Hematopoietic multipotent progenitor cell treated with erythropoietin and hydrocortisone succinate and interleukin-3 and kit ligand, for 8 days (in vitro differentiated cells): ENCODE measurements at places on chromosomes 7 and 10.

GRCh38 chr10:106830006-106830405, 334.5 kb downstream of the SORCS1 start:
- no peak for DNase-seq

DNA sequence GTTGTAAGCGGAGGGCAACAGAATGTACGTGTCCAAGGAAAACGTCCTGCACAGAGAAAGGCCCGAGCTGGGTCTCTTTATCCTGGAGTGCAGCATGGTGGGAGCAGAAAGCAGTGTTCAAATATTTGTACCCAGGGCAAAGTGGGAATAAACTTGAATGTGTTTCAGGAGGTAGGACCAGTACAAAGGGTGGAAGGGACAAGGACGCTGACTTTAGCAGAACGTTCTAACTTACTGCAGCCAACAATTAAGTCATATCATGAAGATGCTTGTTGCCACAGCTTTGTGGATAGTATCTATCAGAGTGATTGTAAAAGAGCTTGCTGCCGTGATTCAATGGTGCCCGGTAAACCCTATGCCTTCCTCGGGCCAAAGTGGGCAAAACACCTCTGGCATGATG, 30.5 kb upstream of the ZC3HAV1L start:
- DNase-seq, result no peak

DNA sequence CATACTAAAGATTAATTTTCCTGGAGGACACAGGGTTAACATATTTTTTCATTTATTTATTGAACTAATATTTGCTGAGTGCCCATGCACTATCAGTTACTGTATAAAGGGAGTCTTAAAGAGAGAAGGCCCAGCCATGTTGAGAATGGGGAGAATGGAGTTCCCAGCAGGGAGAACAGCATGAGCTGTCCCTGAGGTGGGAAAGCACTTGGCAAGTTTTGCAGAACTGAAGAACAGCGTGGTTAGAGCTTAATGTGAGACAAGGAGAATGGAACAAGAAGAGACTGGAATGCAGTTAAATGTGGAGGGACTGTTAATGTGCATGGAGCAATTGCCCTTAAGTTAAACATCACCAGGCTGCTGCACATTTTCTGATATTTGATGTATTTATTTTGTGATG, 435.4 kb downstream of the SUGCT start:
- DNase-seq, result no peak

GRCh38 chr10:30830315-30831230, 201.0 kb upstream of the LYZL2 start:
- peak; percentile 36 for DNase-seq

DNA sequence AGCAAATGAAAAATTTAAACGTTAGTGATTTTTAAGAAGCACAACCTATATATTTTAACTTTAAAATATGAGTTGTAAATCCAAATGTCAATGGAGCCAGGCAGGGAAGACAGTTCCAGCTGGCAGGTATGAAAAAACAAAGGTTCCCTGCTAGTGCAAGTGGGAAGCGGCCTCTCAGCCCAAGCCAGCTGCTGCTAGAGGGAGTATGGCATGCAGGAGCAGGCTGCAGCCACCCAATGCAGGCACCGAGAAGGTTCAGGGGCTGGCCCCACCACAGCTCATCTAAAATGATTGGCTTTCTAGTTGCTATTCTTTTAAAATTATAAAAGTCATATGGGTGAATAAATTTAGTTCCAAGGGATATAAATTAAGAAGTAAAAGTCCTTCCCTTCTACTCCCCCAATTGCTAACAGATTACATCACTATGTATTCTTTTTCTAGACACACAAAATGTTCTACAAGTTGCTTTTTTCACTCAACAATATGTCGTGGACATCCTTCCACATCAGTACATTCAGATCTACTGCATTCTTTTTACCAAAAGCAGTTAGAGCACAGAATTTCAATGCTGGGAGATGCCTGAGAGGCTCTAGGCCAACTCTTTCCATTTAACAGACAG, 69.3 kb downstream of the SGMS1 start:
- DNase-seq, result no peak

DNA sequence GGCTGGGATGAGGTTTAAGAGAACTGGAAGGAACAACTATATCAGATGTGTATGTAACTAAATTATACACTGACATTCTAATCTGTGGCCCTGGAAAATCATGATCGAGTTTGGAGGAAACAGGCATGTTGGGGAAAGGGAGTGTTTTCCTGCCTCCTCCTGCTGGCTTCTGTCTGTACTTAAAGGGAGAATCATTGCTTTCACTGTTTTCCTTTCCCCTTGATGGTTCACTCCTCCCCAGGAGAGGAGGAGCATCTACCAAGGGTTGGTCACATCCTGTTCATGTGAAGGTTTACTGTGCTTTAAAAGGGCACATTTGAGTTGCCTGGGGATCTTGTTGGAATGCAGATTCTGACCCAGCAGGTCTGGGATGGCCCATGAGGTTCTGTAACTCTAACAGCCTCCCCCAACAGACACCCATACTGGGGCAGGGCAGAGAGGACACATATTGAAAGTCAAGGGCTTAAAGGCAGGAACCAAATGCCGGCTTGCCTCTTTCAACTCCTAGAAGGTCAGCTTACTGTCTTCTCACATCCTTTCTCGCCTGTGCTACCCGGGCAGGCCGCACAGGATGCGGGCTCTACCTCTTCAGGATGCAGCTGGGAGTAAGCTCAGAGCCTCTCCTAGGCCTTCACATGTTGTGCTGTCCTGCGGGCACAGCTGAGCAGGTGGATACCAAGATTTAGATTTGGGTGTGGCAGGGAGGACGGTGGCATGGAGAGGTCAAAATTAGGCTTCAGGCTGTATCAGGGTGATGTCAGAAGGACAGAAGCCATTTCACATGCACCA, 694.8 kb downstream of the KCNMA1 start:
- DNase-seq, result no peak

DNA sequence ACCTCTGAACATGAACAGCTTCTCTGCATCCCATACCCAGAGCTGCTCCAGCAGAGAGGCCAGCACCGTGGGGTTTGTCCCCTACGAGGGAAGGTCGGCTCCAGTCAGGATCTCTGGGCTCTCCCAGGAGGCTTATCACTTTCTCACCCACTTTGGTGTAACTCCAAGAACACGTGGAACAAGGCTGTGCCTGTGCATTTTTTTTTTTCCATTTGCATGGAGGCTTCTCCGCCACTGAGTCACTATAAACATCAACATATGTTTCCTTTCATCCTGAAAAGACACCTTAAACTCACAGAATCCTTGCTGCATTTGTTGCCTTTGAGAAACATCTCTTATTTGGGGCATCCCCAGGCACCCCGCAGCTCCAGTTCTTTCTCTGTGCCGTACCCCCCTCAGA, 29.4 kb upstream of the ECHDC3 start:
- no peak for DNase-seq

- no peak for DNase-seq
Observed at GRCh38 chr10:91788527-91788926, 9.7 kb upstream of the TNKS2 start.

- DNase-seq, result no peak
Observed at GRCh38 chr10:101766753-101767599, 8.9 kb downstream of the FGF8 start.

GRCh38 chr7:130479716-130480400, 12.0 kb upstream of the MEST start:
- no peak for DNase-seq

- no peak for DNase-seq
Observed at GRCh38 chr10:26887611-26888215, 27.0 kb upstream of the ABI1 start.

DNA sequence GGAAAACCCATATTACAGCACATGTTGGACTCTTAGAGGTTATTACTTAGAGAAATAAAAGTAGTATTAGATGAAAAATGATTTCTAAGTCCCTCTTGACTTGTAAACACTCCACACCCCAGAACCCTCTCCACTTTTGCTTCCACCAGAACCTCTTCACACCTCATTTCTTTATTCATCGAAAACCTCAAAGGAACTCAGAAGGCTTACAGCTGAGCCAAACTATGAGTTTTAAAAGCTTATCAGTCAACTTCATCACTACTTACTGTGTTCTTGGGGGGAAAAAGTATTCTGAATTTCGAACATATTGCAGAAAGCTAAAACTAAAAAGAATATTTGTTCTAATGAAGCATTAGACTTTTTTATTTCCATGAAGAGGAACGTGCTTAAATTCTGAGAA, 547.8 kb upstream of the STEAP1 start:
- no peak for DNase-seq

- no peak for DNase-seq
Observed at GRCh38 chr10:13340068-13340467, 8.0 kb downstream of the SEPHS1 start.

DNA sequence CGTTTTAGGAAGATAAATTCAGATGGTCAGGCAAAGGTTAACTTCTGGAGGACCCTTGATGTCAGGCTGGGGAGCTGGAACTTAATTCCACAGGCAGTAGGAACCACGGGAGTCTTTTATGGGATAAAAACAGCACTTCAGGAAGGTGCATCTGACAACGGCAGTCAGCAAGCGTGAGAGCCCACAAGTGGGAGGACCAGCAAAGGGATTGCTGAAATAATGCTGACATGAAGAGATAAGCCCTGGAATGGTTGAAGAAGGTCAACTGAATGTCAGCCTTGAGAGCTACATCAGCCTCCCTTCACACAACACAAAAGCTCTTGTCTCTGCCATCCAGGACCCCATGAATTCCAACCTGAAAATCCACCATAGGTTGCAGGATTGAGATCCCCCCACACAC, 138.8 kb downstream of the SORCS1 start:
- no peak for DNase-seq

DNA sequence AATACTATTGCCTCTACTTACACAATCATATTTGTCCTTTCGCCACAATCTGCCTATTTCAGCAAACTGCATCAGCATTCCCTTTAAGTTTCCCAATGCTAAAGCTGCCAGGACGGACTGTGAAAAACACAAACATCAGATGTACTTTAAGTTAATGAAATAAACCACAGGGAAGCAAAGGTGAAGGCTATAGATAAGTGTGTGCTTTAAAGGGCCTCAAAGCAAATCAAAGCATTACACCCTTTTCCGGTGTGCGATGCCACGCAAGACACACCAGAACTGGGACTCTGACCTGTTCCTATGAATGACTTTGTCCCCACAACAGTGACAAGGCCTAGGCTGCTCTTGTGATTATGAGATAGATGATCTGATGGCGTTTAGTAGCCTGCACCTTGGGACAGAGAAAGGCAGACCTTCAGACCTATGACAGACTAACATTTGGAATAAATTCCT, 23.4 kb downstream of the SLC26A3 start:
- DNase-seq, result peak; percentile 47

DNA sequence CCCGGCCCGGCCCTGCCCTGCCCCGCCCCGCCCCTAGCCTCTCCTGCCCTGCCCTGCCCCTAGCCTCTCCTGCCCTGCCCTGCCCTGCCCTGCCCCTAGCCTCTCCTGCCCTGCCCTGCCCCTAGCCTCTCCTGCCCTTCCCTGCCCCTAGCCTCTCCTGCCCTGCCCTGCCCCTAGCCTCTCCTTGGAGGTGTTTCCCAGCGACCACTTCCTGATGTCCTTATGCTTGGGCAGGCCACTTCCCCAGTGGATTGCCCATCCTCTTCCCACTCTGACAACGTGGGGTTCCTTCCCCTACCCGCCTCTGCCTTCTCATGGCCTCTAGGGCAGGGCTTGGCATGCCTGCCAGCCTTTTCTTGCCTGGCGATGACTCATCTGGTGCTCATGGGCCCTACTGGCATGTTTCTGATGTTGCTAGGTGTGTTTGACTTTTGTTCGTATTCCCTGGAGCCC, 21.2 kb downstream of the PRXL2A start:
- DNase-seq, result no peak

DNA sequence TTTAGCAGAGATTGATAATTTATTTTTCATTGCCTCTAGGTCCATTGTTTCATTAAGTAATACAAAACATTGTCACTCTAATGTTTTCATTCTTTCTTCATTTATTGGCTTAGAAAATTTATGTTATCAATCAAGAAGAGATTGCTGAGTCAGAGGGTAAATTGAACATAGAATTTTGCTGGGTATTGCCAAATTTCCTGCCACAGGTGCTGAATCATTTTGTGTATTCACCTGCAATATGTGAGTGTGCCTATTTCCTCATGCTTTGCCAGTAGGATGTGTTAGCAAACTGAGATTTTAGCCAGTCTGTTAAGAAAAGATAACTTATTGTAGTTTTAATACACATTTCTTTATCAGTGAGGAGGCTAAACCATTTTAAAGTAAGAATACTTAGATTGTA, 38.0 kb downstream of the MARCHF5 start:
- no peak for DNase-seq

GRCh38 chr7:81221527-81222217, 302.8 kb upstream of the SEMA3C start:
- no peak for DNase-seq

DNA sequence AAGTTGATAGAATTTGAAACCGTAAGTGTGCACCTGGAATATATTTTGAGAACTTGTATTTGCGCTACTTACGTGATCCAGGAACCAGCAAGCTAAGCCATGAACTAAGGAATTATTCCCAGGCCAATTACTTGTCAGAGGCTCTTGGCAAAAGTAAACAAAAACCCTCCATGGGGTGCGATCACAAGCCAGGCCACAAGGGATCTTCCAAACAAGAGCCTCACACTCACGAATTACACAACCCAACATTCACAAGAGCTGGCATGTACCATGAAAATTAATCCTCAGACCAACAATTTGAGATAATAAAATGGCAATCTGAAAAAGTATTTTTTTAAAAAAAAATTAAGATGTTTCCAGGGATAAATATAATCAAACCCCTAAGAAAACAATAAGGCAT, 467.0 kb upstream of the AKR1E2 start:
- DNase-seq, result no peak

DNA sequence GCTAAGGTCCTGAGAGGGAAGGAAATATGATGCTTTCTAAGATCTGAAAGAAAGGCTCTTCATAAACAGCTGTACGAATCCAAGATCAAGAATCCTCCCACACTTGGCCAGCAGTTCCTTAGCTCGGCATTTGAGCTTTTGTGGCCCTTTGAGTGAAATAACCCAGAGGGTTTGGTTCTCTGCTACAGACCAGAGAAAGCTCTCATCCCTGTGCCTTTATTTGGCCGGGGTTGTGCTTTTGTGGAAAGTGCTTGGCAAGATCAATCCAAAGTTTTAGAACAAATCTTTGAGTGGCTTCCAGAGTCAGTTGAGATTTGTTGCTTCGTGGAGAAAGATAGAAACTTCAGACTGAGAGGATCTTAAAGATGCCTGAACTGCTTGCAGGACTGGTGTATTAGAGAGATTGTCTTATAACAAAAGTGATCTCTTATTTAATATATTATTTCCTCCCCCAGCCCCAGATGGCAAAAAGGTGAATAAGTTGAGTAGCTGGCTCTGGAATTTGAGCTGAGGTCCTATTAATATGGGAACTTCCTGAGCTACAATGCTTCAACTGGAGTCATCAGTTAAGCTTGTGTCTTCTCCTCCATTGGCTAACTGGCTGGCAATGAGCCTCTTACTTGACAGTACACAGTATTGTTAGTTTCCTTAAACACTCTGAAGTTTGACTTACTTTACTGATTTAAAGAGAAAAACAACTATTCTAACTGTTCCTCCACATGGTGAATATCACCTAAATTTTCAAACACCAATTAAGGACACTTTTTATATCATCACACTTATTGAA, 687.3 kb downstream of the MAGI2 start:
- no peak for DNase-seq

GRCh38 chr7:25846722-25847121, 305.3 kb upstream of the NFE2L3 start:
- DNase-seq, result no peak

GRCh38 chr10:62306663-62307062, 38.0 kb upstream of the RTKN2 start:
- DNase-seq, result no peak

GRCh38 chr10:97320480-97321031, 1.5 kb downstream of the FRAT1 start:
- DNase-seq, result no peak
